Stimulated activated CD4-positive, alpha-beta T cell treated with anti-CD3 and anti-CD28 coated beads, Interleukin-1b, Interleukin-23, amount 100 ng/mL, for 1 hour (primary cell): ENCODE measurements at places on chromosomes 4 and X.

- DNase-seq: no peak
Measured at GRCh38 chr4:110294165-110294564, 95.8 kb upstream of the ELOVL6 start.

- no peak for DNase-seq
Measured at GRCh38 chr4:13706716-13707115, 79.2 kb upstream of the BOD1L1 start.

- DNase-seq: no peak
Measured at GRCh38 chrX:39729981-39730661, 367.6 kb downstream of the BCOR start.

- DNase-seq: no peak
Measured at GRCh38 chrX:109880629-109881028, 122.3 kb upstream of the TMEM164 start.

DNA sequence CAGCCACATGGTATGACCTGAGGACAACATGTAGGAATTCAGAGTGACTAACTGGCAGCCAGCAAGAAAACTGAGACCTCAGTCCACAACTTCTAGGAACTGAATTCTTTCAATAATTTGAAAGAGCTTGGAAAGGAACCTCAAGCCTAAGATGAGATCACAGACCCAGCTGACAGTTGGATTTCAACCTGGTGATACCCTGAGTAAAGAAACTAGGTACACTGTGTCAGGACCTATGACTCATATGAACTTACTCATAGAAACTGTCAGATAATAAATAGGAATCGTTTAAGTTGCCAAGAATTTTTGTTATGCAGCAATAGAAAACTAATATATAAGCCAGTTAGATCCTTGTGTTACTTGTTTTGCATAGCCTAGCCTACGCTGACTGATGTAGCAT, 102.4 kb upstream of the DCAF12L1 start:
- no peak for DNase-seq

- no peak for DNase-seq
Measured at GRCh38 chr4:131613086-131613823, 1535.8 kb upstream of the PCDH10 start.

DNA sequence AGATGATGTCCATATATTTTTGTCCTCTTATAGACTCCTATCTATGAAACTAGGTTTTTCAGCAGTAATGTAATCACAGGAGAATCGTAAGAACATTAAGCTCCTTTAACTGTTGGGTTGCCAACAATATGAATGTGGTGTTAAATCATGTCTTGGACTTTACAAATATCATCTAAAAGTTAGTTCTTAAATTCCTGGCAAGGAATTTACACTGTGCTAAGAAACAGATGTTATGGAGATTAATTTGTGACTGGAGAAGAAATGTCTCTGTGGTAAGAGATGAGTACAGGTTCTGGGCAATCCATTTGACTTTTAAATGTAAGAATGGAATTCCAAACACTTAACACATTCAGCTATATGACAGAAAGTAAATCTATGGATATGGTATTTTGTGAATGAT, 34.6 kb downstream of the CNKSR2 start:
- no peak for DNase-seq

GRCh38 chr4:168480931-168481611, 779 bp upstream of the DDX60L start:
- peak; percentile 3 for DNase-seq

- DNase-seq: no peak
Measured at GRCh38 chrX:81527881-81528440, 326.1 kb downstream of the SH3BGRL start.

- DNase-seq: no peak
Measured at GRCh38 chr4:17447056-17447455, 64.8 kb downstream of the QDPR start.

- DNase-seq: no peak
Measured at GRCh38 chr4:132982151-132982550, 166.9 kb upstream of the PCDH10 start.

- DNase-seq: no peak
Measured at GRCh38 chrX:11261260-11261659, 32.0 kb upstream of the AMELX start.

DNA sequence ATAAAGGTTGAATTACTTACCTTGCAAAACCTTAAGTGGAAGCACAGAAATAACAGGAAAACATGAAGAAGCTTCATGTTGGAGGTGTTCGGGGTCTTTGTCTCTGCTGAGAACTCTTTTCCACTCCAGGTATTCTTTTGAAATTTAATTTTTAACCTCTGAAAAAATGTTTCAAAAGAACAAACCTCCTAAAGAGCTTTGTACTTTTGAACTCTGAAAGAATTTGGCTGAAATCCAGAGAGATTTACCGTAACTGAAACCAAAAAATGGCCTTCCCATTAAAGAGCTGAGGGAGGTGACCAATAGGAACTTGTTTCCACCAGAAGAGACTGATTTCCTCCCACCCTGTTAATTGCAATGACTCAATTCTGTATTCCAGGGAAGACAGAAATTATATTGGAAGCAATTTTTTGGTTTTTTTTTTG, at the start of gene CFI:
CFI (minus strand) TSS at position 105 of the 425 bp plus-strand sequence; CDS start at position 77, 28 bp downstream.
- DNase-seq: no peak

DNA sequence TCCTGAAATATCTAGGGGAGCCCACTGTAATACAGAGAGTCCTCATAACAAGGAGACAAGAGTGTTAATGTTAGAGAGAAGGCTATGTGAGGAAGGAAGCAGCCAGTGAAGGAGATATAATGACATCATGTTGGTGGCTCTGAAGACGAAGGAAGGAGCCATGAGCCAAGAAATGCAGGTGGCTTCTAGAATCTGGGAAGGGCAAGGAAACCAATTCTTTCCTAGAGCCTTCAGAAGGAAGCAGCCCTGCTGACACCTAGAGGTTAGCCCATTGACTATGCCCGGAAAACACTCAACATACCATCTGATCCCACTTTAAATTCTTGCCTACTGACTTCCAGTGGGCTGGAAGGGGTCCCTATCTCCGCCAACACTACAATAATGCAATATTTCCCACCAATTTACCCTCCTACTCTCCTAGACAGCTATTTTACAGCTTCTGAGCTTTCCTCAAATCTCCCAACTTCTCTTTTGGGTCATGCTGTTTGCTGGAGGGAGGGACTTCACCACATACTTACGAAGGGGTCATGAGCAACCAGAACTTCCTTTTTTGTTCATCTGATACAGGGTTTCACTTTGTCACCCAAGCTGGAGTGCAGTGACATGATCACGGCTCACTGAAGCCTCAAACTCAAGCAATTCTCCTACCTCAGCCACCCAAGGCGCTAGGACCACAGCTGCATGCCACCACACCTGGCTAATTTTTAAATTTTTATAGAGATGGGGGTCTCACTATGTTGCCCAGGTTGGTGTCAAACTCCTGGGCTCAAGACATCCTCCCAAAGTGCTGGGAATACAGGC, 25.2 kb upstream of the G3BP2 start:
- no peak for DNase-seq

- no peak for DNase-seq
Measured at GRCh38 chr4:56321251-56321650, 66.0 kb downstream of the AASDH start.

- no peak for DNase-seq
Measured at GRCh38 chrX:618761-619450, 11.7 kb upstream of the SHOX start.

DNA sequence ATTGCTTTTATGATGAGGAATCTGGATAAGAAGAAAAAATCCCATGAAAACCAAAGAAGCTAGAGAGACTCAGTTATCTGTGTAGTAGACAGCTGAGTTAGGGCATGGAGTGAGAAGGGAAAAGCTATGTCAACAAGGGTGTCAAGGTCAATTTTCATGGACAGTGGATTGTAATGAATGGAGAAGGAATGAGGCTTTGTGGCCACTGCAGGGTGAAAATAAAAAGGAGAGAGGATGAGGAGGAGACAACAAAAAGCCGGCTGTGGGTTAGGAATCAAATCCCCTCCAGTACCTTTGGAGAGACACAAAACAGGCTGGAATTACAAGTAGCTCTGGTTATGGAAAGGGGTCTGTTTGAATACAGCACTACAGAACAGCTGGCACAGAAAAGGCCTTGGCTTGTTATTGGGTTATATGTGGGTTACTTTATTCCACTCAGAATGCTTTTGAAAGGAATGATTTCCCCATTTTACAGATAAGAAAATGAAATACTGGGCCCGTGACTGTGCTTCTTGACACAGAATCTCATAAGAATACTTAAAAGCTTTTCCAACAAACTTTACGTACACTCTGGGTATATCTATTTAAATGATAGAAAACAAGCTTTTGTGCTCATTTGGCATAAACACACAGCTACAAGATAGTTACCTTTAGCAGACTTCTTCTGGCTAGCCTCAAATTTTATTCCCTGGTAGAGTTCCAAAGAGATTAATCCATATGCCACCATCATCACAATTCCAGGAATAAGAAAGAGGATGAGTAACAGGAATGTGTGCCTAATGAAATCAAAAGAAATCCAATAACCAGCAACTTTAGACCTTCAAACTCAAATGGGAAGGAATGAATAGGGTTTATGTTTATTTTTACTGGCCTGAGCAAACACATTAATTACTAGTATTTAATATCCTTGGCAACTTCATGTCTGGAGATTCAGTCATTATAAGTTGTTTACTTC, 7.5 kb downstream of the CCKAR start:
- no peak for DNase-seq

GRCh38 chrX:23554304-23554703, 113.0 kb upstream of the PRDX4 start:
- no peak for DNase-seq

- no peak for DNase-seq
Measured at GRCh38 chr4:71322425-71322824, 16.4 kb upstream of the SLC4A4 start.

DNA sequence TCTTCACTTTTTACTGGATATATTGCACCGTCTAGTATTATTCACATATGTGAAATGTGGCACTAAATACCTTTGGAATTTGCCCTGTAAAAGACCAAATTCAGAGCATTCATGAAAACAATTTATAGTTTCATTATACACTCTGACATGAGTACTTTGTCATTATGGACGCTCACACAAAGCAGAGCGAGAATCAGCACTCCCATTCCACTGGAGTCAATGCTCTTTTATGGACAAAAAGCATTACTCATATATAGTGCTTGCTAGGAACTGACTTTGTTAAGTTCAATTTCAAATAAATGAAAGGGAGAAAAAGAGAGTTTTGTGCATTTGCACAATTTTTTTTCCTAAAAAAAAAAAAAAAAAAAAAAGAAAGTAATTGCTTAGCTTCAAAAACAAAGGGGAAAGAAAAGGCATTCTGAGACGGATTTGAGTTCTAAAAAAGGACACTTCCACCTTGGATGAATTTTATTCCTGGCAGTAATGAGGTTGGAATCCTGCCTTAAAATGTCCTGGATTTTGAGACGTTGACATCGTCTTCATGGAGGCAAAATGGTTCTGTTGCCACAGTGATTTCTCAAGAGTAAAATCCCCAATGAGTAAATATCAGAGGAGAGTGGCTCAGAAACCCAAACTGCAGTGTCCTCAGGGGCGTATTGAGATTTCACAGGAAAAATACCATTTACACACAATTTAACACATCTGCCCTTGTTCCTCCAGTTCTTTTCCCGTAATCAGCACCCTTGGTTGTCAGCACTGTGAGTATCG, 34.8 kb downstream of the CCDC149 start:
- no peak for DNase-seq

GRCh38 chr4:87053176-87053658, 118.4 kb downstream of the AFF1 start:
- DNase-seq: no peak

DNA sequence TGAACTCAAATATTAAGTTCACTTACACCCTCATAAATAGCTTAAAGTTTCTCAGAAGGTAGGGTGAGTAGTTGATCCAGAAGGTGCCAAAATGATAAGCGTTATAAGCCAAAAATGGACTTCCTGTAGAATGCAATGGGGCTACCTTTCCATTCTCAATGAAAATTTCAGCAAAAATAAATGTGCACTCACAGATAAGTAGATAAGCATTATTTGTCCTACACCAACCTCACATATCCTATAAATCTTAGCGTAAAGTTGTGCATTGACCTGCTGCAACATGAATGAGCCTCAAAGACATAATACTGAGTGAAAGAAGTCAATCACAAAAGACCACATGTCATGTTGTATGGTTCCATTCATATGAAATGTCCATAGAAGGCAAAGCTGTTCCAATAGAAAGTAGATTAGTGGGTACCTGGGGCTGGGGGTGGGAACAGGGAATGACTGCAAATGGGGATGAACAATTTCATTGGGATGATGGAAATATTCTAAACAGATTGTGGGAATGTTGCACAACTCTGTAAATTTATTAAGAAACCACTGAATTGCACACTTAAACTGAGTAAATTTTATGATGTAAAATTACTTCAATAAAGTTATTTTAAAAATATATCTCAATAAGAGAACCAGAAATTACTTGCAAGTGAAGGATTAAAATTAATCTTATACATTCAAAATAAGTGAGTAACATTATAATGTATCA, 100.9 kb downstream of the AMELX start:
- no peak for DNase-seq

- DNase-seq: no peak
Measured at GRCh38 chr4:77500801-77501200, 104.8 kb upstream of the CXCL13 start.

DNA sequence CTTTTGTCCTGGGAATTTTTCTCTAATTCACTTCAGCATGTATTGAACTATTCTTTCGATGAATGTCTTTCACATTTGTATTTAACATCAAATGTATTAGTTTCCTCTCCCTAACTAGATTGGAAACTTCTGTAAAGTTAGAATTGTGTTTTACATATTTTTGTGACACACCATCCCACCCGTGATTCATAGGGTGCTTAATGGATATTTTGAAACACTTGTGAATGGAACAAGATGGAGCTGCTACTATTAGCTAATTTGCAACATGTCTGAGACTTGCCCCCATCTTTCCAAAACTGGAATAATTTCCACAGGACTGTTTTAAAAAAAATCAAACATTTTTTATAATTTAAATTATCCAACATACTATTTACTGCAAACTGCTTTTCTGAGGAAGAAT, 30.2 kb upstream of the GNPDA2 start:
- no peak for DNase-seq

DNA sequence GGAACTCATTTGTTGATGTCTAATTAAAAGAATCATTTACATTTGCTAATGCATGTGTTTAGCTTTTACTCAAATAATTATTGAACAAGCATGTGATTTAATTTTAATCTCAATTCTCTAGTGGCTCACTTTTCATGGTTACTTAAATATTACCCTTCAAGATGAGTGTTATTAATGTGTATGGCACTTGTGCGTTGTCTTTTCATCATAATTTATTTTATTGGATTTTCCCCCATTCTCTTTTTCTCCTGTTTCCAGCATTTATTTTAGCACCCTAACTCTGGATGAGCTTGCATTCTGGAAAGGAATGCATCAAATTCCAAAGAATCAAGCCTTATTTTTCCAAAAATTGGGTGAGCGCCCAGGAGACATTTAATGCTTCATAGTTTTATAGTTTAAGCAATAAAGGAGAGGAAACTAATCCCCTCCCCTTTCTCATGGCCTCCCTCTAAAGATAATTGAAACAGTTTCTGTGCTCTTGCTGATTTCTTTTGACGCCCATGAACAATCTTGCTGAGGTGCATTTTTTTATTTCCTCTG, 191.1 kb upstream of the FAT4 start:
- DNase-seq: no peak

DNA sequence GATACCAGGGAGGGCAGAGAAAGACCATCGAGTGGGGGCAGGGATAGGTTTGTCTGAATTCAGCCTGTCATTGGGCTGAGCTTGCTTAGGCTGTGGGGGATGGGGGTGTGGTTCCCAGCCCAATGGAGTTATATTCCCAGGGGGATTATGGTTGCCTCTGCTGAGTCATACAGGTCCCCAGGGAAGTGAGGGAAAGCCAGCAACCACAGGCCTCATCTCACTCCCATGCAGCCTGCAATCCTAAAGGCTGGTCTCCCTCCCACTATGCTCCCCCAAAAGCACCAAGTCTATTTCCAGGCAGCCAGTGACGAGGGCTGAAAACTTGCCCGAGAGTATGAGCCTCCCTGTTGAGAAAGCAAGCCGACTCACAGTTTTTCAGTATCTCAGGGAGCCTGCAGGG, 39.3 kb downstream of the AFM start:
- DNase-seq: no peak
